ENCODE measurements at places on chromosomes 11 and 22. TPM values are rescaled to one million over a fixed set of nuclear protein-coding genes. Genes with fewer than 3 reads are reported as not detected.

Gene RAG2
- total RNA-seq: not detected

DNA sequence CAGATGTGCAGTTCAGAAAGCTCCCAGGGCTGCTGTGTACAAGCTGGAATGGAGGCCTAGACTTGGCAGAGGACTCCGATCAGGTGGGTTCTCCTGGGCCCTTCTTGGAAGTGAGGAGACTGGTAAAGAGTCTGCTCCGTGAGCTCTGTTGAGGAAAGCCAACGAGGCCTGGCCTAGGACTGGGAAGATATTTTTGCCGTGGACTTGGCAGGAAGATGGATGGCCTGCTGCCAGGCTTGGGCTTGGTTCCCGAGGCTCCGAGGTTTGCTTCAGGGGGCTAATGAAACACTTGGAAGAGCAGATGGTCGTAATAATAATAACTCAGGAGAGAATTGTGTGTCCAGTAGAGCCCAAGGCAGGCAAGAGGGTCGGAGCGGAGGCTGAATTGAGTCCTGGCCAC lies 3.9 kb downstream of the GALR3 start:
- no peak for DNase-seq

DNA sequence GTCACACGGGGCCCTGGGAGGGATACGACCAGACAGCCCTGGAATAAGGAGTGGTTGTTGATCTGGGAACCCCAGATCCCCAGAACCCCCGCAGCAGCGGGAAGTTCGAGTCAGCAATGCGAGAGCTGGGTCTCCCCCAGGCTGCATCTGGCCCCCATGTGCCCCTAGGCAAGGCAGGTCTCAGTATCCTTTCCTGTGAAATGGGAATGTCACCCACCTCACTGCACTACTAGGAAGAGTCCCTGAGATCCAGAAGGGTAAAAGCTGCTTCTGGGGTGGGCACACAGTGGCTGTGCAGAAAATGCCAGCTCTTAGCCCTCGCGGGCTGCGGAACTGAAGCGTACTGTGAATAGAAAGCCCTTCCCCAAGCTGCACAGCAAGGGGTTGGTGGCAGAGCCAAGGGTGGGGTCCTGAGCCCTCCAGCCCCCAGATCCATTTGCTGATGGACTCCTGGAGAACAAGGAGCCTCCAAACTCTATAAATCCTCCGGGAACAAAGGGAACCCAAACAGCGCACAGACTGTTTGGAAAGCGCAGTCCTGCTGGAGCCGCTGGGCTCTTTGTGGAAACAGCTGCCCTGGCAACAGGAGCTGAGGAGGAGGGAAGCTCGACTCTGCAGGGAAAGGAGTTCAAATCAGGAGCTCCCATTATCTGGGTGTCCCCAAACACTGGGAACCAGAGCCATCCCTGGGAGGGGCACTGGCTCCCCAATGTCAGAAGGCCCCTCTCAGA lies 68.2 kb upstream of the SHISAL1 start:
- no peak for DNase-seq

Gene IFITM2
- total RNA-seq: 575 TPM

Gene INSC
- total RNA-seq: not detected

DNA sequence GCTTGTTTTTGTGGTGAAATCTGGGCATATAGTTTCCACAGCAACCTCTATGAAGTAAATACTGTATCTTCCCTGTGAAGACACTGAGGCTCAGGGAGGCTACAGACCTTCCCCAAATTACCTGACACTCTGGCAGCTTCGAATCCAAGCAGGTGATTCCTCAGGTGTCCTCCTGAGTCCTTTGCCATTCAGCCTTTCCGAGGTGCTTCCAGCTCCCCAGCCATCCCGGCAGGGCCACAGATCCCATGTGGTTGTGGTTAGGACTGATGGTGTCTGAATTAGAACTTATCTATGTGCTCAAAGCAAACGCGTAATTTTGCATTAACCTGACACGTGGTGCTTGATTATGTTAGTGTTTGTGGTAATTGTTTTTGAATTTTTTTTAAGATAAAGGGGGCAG lies 785.6 kb downstream of the BRD1 start:
- DNase-seq: no peak

Gene MS4A3
- not detected for total RNA-seq

GRCh38 chr11:95365348-95365747 lies 134.3 kb upstream of the SESN3 start:
- DNase-seq: no peak

- no peak for DNase-seq
These were observed 387.8 kb upstream of the LARGE1 start for GRCh38 chr22:34308101-34308500.

- DNase-seq: peak; percentile 62
These were observed 206.3 kb downstream of the DDX10 start for GRCh38 chr11:108871152-108871551.

Gene LUZP2
- total RNA-seq: 1.8 TPM

DNA sequence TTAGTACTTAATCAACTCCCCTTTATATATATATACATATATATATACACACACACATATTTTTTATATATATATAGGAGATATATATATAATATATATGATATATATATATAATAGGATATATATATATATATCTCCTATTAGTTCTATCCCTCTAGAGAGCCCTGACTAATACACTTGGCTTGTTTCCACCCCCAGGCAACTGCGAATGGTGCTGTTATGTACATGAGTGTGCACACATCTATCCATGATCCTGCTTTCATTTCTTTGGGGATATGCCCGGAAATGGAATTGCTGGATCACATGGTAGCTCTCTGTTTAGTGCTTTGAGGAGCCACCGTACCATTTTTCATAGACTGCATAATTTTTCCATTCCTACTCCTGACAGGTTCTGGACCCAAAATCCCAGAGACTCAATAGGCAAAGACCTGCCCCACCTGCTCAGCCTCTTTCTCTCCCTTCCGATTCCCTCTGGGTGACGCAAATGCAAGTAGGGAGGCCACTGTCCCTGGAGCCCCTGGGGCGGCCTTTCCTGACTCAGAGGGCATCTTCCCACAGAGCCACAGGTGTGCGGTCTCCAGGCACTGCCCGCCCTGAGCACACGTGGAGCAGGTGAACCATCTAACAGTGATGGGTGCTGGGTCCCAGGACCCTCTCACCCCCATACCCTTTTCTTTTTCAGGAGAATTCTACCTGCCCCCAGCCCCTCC lies 12.0 kb downstream of the FGF3 start:
- DNase-seq: no peak

- no peak for DNase-seq
These were observed 1.1 kb upstream of the RASSF10 start for GRCh38 chr11:13008061-13008435.

DNA sequence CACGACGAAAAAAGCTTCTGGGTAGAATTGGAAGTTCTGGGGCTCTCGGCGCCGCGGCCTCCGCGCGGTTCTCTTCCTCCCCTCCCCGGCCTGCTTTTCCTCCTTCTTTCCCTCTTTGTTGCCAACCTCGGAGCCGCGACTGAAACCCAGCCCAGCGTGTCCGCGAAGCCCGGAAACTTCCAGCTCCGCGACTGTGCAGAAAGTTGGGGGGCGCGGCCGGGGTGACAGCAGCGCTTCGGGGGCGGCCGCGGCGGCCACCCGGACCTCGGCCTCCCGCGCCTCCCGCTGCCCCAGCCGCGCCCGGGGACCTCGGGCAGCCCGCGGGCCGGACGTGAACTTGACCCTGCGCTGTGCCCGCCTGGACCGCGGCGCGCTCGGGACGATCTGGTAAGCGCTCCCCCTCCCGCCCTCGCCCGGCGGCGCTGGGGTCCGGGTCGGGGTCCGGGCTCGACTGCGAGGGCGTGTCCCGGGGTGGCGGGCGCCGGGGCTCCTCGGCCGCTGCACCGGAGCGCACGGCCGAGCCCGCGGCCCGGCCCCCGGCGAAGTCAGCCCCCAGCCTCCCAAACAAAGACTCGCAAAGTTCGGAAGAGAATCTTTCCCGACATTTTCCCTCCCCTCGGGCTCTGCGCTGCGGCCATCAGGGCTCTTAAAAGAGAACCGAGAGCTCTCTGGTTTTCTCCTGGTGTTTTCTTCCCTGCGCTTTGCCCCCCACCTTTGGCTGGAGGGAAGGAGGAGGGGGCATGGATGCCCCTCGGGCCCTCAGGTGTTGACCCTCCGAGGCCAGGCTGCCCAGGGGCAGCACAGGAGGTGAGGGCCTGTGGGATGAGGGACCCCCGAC lies 67.9 kb upstream of the WNT7B start:
- DNase-seq: no peak

DNA sequence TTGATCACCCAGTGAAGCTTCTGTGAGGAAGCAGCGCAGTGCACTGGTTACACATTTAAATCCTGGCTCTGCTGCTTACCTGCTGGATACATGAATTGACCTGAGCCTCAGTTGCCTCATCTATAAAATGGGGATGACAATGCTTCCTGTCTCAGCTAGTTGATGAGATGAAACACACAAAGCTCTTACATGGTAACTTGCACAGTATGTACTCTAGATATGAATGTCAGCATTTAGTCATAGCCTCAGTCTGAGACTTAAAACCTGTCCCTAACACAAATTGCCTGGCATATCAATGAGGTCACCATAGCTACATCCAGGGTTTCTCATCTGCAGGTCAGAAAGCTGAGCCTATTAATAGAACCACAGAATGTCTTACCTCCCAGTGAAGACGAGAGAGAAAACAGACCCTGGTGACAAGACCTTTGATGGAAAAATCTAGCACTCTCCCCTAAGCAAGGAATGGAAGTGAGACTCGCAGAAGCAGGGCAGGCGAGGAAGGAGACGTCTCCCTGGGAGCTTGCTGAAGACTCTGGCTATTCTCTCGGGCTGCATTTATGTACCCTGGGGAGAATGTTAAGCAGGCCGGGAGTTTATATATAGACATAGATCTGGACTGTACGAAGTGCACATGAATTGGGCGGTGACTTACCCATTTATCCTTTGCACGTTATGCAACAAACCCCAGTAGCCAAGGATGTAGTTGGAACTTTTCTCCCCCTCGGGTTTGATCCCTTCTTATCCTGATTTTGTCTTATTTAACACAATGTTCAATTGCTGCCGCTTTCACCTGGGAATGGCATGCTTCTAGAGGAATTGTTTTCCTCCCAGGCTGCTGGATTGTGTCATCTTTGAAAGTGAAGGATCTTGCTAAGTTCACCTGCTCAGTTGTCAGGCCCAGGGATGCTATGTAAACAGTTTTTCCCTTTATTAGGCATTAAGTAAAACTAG lies 18.0 kb downstream of the SDHAF2 start:
- DNase-seq: no peak

DNA sequence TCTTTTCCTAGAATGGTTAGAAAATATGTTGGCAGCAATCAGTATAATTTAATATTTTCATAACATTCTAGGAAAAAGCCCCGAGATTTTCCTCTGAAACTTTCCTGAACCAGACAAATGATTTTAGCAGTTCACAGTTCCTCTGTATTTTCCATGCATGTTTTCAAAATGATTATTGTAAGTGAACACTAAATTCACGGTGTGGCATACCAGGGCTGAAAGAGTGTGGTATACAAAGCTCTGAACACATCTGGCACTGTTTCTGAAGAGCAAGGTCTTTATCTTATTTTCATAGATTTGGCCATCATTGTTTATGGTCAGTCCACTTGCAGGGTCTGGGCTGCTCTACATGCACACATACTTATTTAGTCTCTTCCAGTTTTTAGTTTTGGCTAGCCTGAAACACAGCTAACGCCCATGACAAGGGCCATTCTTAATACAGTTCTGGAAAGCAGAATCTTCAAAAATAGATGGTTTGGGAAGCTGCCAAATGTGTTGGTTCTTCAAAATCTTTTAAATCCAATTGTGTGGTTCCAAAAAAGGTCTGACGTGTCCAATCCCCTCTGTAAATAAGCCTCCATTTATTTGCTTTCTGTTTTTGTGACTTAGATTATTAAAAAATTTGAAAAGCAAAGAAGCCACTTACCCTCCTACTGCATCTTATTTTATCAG lies 7.9 kb upstream of the GAB2 start:
- no peak for DNase-seq

Gene VPREB1
- total RNA-seq: not detected

Gene CD3G
- total RNA-seq: not detected

DNA sequence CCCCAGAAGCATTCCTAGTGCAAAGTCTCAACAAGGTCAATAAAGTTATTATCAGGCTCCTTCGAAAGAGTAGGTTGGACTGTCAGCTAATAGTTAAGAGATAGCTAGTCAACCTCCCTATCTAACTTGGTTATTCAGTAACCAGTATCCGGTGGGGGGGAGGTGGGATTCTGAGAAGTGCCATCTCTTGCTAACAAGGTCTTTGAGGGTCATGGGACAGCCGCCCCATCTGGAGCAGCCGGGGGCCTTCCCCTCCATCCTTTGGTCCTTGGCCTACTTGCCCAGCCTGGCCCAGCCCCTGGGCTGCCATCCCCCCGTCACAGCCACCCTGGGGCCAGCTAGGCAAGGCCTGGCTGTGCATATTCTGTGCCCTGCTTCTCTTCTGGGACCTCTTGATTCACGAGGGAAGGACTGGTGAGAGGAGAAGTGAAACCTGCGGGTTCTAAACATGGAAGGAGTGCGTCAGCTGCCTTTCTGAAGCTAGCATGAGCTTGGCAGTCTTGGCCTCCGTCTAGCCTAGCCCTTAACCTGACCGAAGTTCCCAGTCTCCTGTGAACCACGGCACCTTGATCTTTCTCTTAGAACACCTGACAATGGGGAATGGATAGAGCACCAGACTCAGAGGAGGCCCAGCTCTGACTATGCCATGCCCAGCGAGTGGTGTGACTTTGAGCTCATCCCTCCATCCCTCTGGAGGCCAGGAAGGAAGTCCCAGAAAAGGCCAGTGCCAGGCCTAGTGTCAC lies 9.3 kb downstream of the SLC37A2 start:
- no peak for DNase-seq

DNA sequence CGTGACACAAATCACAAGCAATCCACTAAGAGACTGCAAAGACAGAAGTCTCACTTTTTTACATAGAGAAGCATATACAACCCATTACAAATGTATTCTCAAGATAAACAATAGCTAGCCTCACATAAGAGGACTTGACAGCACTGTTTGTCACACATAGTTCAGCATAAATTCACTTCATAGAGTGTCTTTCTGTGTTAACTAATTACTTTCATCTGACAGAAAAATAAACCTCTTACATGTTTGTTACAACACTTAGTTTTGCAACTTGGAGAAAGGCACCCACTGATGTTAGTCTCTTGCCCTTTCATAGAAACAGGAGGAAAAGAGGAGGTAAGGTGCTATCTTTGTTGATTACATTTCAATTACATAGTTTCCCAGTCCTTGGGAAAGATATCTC lies 2221.9 kb upstream of the RAG2 start:
- DNase-seq: no peak

DNA sequence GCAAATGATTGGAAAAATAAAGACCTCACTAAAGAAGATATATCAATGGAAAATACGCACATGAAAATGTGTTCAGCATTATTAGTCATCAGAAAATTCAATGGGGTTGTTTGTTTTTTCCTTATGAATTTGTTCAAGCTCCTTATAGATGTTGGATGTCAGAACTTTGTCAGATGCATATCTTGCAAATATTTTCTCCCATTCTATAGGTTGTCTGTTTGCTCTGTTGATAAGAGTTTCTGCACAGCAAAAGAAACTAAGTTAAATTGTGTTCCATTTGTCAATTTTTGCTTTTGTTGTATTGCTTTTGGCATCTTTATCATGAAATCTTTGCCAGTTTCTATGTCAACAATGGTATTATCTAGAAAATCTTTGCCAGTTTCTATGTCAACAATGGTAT lies 633.9 kb upstream of the CHORDC1 start:
- no peak for DNase-seq

Gene IGSF22
- 0.05 TPM for total RNA-seq
